ENCODE measurements at places on chromosomes 5 and 9. TPM values are rescaled to one million over a fixed set of nuclear protein-coding genes. Genes with fewer than 3 reads are reported as not detected.
A peak's percentile ranks its signal among the peaks of the same experiment; 100 is the strongest.

FAM151B gene
- polyA plus RNA-seq: 1.3 TPM

GRCh38 chr5:149829954-149830353 lies 99.8 kb downstream of the PPARGC1B start:
- DNase-seq: no peak

GPR151 gene
- polyA plus RNA-seq: not detected

CDC20B gene
- polyA plus RNA-seq: 0.89 TPM

- DNase-seq: no peak
Observed at GRCh38 chr5:179169836-179170235, 109.7 kb downstream of the ZNF354C start.

GRCh38 chr5:2557435-2557834 lies 194.0 kb downstream of the IRX2 start:
- DNase-seq: no peak

- peak; percentile 29 for DNase-seq
Observed at GRCh38 chr9:113542741-113543140, 79.2 kb downstream of the RGS3 start.

SLC27A6 gene
- polyA plus RNA-seq: 91.0 TPM

DNA sequence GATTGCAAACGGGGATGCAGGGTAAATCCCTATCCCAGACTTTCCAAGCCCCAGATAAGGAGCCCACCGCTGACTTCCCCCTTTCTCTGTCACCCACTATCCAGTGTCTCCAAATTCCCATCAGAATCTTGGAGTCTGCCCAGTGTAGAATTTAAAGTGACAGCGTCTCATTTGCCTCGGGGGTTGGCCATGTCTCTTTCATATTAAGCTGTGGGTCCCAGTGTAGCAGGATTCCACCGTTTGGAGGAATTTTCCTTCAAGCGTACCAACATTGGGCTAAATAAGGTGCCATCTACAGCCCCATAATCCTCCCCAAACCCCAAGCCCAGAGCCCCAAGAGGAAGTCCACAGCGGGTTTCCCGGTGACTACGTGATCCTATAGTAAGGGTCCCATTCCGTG lies 1.1 kb downstream of the BRINP1 start:
- no peak for DNase-seq

DNA sequence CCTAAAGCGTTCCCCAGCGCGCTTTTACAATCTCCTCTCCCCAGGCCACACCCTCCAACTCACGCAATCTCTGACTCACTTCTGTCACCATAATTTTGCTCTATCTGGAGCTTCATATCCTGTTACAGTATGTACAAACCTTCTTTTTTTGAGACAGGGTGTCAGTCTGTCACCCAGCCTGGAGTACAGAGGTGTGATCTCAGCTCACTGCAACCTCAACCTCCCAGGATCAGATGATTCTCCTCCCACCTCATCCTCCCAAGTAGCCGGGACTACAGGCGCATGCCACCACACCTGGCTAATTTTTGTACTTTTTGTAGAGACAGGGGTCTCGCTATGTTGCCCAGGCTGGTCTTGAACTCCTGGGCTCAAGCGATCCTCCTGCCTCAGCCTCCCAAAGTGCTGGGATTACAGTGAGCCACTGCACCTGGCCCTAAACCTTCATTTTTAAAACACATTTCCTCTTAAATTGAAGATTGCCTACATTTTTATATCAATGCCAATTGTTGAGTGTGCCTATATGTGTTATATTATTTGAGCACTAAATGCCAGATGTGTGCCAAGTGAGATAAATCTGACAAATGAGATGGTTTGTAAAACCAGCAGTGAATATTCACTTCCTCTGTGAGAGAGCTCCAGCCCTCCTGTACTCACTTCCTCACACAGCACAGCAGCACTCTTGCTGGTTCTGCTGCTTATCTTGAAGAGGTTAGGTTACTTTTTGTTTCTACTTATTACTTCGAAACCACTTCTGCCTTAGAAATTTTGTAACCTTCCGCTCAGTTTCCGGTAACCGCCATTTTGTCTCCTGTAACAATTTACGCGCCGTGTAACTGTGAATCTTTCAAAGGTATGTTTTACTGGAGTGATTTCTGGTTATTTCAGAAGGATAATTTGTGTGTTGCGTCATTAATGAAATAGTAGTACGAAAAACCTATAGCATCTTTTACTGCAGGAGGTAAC lies 57.9 kb downstream of the DOCK8 start:
- no peak for DNase-seq

GRM6 gene
- polyA plus RNA-seq: not detected

- DNase-seq: no peak
Observed at GRCh38 chr9:99249619-99250018, 27.5 kb downstream of the SEC61B start.

MLANA gene
- not detected for polyA plus RNA-seq

CCNO gene
- polyA plus RNA-seq: 0.72 TPM

PCSK1 gene
- polyA plus RNA-seq: not detected

- DNase-seq: no peak
Observed at GRCh38 chr9:117719161-117719920, 15.1 kb downstream of the TLR4 start.

DNA sequence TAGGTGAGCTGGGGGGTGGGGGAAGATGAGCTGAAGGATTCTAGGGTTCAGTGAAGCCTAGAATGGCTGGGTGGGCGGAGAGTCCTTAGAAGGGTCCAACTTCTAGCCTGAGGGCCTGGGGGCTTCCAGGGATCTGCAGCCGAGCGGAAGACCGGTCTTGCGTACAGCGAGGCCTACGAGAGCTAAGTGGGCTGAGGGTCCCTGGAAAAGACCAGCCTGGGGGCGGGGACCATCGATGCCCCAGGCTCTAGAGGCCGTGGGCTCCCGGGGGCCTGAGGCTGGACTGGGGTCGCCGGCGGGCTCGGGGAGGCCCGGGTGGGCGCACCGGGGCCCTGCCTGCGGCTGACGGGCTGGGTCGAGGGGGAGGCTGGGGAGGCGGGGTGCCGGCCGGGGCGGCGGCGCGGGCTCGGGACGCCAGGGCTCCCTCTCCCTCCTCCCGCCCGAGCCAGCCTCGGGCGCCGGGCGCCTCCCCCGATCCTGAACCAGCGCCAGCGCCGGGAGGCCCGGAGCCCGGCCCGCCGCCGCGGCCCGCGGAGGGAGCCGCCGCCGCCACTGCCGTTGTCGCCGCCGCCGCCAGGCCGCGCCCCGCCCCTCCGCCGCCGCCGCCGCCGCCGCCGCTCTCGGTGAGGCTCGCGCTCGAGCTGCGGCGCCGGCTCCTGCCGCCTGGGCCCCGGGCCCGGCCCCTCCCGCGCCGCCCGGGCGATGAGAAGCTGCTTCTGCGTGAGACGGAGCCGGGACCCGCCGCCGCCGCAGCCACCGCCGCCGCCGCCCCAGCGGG lies at the start of gene MVB12B:
Gene MVB12B, plus strand, starts transcription at position 602 of the 778 bp plus-strand sequence. Its CDS starts 101 bp downstream, at position 703.
- DNase-seq: peak; percentile 70

- DNase-seq: no peak
Observed at GRCh38 chr5:81896764-81897163, 75.1 kb upstream of the ATG10 start.

- no peak for DNase-seq
Observed at GRCh38 chr5:136208916-136209315, 16.0 kb upstream of the SMIM32 start.

GRCh38 chr5:111635151-111635902 lies 121.7 kb downstream of the NREP start:
- peak; percentile 15 for DNase-seq

GRCh38 chr5:167723254-167723871 lies 568.1 kb upstream of the WWC1 start:
- DNase-seq: peak; percentile 81
